Stimulated activated CD4-positive, alpha-beta T cell treated with anti-CD3 and anti-CD28 coated beads, Interleukin-12 subunit alpha, Interleukin-12 subunit beta, amount 100 ng/mL, for 24 hours (primary cell): ENCODE measurements at places on chromosomes 1 and 21.
A peak's percentile ranks its signal among the peaks of the same experiment; 100 is the strongest.

GRCh38 chr1:22410928-22411495 lies 40.6 kb upstream of the ZBTB40 start:
- DNase-seq, result no peak

- DNase-seq, result no peak
These were observed 41.1 kb downstream of the IL6R start for GRCh38 chr1:154446292-154446691.

- DNase-seq, result no peak
These were observed 6.3 kb downstream of the FAAH start for GRCh38 chr1:46400421-46400820.

DNA sequence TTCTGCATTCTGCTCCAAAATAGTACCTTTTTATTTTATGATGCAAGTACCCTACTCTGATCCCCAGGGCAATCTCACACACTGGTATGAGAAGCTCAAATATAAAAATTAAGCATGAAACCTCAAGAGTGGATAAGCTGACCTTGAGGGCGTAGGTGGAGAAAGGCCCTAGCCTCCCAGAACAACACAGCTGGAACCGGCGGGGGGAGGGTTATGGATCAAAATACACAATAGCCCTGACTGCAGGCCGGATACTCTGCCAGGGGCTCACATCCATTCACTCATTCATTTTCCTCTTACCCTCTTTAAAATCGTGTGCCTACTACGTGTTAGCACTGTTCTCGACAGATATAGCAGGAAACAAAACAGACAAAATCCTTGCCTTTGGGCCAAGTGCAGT lies 32.8 kb upstream of the ECE1 start:
- DNase-seq, result no peak

DNA sequence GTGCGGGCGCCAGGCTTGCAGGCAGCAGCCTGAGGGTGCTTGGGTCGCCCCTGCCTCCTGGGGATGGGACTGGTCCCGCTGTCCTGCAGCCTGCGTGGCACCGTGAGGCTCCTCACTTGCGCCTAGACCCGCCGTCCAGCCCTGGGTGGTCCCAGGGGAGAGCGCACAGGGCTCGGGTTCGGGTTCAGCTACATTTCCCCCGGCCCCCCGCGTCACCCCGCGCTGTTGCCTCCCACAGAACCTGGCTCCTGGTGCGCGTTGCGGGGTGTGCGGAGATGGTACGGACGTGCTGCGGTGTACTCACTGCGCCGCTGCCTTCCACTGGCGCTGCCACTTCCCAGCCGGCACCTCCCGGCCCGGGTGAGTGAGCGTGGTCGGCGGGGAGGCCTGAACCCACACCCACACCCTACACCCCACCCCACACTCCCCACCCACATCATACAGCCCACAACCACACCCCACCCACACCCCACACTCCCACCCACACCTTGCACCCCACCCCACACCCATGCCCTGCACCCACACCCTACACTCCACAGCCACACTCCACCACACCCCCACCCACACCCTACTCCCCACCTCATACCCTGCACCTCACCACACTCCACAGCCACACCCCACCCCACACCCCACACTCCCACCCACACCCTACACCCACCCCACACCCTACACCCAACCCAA lies 6.2 kb upstream of the PFKL start:
- DNase-seq, result no peak

DNA sequence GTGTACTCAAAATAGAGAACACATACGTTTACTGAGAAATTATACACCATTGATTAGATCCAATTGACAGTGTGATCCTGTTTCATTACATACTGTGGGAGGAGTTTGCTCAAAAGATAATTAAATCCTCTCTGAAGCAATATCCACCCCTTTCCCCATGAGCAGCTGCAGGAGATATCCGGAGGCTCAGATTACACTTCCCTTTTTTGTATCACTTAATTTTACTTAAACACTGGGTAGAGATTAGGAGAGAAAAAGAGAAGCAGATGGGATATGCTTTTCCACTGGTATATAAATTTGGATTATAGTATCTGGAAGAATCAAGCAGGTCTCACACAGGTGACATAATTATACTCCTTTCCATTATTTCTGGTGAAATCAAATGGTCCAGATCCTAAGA lies 333.3 kb upstream of the ZRANB2 start:
- DNase-seq, result no peak

- DNase-seq, result no peak
These were observed 110.6 kb upstream of the PLPPR5 start for GRCh38 chr1:99115231-99115630.

DNA sequence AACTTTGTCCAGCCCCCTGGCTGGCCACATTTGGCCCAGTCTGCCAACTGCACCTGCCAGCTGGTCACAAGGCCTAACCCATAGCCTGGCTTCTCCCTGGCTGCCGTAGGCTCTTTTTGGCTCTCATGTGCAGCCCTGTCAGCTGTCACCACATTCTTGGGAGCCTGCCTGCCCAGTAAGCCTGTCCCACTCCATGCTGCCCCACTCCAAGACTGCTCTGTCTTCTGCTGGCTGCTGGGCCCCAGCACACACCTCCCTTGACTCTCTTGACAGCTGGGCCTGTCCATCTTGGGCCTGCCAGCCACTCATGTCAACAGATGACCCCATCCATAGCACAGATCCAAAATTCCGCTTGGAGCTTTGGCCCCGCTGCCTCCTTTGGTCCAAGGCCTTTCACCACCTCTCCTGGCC lies 74.3 kb upstream of the EDN2 start:
- no peak for DNase-seq

DNA sequence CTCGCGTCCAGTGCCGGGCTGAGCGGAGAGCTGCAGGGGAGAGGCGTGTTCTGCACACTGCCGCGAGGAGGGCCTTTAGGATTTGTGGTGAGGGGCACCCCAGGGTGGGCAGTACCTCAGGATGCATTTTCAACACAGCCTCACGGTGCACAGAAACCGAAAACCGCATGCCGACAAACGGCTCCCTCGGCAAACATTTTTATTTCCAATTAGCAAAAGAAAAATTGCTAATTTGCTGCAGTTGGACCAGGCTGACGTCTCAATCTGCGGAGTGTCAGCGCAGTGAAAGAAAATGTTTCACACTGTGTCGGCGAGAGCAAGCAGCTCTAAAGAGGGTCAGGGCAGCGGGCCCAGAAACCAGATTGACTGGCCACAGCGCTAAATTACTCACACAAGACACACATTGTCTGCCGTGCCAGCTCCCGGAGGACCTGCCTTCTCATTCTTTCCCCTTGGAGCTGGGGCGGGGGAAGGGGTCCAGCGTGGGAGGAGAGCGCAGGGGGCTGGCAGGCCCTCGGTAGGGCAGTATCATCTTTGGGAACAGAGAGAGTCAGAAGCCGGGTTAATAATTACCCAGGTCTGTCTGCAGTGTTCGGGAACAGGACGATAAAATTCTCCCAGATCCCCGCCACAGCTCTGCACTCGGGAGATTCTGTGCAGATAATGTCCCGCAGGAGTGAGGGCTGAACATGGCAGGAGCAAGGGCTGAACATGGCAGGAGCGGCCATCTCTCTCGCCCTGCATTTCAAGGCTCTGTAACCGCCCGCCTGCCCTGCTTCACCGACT lies 150.2 kb downstream of the PRDM16 start:
- no peak for DNase-seq

DNA sequence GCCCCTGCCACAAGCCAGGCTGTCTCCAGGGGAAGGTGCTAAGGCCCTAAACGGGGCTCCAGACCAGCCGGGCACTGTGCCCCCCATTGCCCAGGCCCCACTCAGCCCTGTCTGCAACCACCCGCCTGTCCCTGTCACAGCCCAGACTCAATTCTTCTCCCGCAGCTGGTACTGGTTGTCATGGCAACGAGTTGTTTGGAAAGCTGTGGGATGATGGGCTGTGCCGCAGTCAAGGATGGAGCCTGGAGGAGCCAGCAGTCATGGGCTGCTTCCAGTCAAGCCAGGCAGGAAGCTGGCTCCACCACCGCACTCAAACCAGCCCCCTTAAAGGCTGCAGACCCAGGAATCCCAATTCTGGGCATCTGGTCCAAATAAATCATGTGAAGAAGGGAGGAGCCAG lies 4.2 kb downstream of the SPOCD1 start:
- DNase-seq, result no peak

DNA sequence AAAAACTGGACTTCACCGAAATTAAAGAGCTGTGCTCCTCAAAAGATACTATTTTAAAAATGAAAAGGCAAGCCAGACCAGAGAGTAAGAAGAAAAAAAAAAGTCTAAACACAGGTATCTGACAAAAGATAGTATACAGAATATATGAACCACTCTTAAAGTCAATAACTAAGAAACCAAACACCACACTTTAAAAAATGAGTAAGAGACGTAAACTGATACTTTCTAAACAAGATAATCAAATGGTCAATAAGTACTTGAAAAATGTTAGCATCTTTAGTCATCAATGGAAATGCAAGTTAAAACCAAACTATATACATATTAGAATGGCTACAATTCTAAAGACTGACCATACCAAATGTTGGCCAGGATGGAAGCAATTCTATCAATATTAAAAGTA lies 77.6 kb downstream of the EVI5 start:
- DNase-seq, result no peak

DNA sequence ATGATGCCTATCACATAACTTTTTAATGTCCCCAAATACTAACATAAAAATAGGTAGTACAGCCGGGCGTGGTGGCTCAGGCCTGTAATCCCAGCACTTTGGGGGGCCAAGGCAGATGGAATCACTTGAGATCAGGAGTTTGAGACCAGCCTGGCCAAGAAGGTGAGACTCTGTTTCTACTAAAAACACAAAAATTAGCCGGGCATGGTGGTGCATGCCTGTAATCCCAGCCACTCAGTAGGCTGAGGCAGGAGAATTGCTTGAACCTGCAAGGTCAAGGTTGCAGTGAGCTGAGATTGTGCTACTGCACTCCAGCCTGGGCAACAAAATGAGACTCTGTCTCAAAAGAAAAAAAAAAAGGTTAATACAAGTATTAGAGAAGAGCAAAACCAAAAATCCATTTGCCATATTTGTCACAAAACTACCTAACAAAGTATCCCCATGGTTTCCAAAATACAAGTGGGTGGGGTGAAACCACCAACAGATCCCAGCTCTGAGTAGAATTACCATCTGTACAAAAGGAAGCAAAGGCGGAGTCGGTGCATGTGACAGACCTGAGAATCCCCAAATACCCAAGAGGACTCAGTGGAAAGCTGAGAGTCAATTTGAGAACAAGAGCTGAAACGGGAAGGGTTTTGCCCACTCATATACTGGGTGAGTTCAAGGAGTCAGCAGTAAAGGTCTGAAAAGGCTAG lies 113.2 kb downstream of the TOMM20 start:
- DNase-seq, result peak; percentile 26

- no peak for DNase-seq
These were observed 225.9 kb downstream of the DYRK1A start for GRCh38 chr21:37592496-37592895.

DNA sequence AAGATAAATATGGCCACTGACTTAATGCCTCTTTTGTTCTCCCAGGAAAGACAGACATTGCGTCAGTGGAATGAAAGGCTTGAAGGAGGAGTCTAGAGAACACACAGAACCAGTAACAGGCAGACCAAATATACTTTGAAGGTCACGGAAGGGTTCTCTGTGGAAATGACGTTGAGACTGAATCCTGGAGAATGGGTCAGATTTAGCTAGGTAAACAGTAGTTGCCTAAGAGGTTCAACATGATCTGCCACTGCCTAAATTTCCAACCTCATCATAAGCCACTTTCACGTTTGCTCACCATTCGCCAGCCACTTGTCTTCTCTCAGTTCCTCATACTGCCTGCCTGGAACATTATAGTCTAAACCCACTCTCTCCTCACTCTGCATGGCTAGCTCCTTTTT lies 20.5 kb downstream of the PLA2G4A start:
- DNase-seq, result no peak

- no peak for DNase-seq
These were observed 97.7 kb upstream of the SLC25A33 start for GRCh38 chr1:9441451-9442133.

GRCh38 chr1:219726480-219727272 lies 113.8 kb upstream of the ZC3H11B start:
- DNase-seq, result no peak

- no peak for DNase-seq
These were observed 474.1 kb downstream of the SMYD3 start for GRCh38 chr1:246032984-246033383.
